Activated naive CD8-positive, alpha-beta T cell treated with anti-CD3 and anti-CD28 coated beads, Interleukin-2, amount 50 U/mL, for 24 hours (primary cell): ENCODE measurements at places on chromosomes 6 and 20.

DNA sequence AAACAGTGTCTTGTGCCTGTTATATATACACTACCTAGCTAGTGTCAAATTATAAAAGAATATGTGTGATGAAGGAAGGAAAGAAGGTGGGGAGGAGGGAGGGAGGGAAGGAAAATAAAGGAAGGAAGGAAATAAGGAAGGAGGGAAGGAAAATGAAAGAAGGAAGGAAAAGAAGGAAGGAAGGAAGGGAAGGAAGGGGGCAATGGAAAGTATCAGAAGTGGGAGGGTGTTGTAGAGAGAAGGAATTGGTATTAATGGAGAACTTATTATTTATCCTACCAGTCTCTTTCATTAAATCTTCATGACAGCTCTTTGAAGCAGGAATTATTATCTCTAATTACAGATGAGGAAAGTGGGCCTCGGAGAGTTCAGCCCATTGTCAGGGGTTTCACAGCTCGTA is 202.4 kb downstream of the SAMD5 start:
- no peak for DNase-seq

- no peak for DNase-seq
Measured at GRCh38 chr20:14334306-14334930, 3.0 kb downstream of the FLRT3 start.

GRCh38 chr6:121897337-121897760 is 461.9 kb downstream of the GJA1 start:
- no peak for DNase-seq

- DNase-seq: no peak
Measured at GRCh38 chr6:22219925-22220324, 76.9 kb downstream of the PRL start.

DNA sequence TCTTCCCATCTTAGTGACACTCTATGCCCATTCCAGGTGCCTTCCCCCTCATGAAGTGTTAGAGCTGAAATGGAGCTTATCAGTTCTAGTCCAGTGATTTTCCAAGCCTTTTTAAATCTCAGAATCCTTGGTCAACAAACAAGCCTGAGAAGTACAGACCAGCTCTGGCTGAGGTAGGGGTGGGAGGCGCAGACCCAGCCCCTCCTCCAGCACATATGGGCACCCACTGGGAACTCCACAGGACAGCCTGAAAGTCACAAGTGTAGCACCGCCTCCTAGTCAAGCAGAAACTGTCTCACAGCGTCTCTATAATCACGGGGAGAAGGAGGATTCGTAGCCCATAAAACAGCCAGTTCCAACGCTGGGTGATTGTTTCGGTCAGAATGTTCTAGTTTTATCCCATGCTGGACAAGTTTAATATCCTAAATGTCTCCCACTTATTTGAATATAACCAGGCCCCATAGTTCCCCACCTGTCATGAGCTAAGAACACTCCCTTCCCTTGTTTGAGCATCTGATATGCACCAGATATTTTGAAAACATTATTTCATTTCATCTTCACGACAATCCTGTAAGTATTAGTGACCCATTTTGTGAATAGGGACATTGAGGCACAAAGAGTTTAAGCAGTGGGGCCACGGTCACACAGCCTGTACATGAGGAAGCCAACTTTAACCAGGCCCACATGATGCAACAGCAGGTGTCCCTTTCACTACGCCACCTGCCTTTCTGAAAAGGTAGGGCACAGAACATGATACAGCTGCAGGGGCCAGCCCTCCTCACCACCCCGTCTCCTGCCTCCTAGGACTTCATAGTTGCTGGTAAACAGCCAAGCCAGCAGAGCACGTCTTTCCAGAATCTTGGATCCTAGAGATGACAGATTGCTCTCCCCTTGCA is 40.1 kb downstream of the TRAF3IP2 start:
- DNase-seq: peak; percentile 20

- DNase-seq: no peak
Measured at GRCh38 chr6:26455357-26455970, 2.3 kb upstream of the BTN2A1 start.

DNA sequence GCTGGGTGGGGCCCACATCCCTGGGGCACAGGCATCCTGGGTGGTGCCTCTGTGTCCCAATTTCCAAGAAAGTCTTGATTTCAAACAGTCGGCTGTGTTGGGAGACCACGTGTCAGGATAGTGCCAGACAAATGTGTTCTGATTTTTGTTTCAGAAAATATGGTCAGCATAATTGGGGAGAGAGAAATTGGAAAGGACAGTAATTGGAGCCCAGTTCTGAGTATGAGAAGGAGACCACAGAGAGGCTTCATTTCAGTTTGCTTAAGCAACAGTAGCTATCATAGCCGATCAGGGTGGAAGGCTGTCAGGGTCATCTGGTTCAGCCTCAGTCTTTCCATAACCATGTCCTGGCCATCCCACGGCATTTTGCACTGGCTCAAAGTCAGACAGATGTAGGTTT is 220.7 kb downstream of the CDC5L start:
- DNase-seq: no peak

GRCh38 chr6:24270011-24270410 is 87.8 kb downstream of the DCDC2 start:
- DNase-seq: no peak

DNA sequence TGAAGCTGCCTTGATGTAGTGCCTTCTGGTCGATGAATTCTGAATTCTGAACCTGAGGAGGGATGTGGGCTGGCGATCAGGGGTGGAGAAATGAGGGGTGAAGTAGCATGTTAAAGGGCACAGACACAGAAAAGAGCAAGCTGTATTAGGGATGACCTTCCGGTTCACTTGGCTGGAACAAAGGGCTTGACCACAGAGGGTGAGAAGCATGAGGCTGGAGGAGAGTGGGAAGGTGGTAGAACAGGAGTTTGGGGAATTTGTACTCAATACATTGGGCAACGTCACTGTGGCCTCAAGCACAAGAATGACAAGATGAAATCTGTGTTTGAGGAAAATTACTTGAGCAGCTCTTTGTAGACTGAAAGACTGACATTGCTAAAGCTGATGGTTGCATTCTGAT is 155.8 kb downstream of the SOBP start:
- no peak for DNase-seq
